Stimulated activated CD4-positive, alpha-beta T cell treated with anti-CD3 and anti-CD28 coated beads, Interleukin-1b, Interleukin-23, amount 100 ng/mL, for 4 hours (primary cell): ENCODE measurements at places on chromosomes 1 and 21.

DNA sequence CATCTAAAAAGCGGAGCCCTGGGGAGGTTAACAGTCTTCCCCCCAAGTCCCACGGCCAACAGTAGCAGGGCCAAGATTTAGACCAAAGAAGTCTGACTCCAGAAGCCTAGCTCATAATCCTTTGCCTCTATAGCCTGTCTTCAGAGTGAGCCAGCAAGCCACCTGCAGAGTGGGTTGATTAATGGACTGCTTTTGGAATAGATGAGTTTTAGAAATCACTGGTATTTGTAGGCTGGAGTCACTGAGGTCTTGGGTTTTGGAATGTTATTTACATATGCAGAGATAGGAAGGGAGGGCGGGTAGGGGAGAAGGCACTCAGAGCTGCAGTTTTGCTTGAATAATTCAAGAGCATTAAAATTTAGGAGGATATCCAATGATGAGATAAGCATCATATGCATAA lies 90.8 kb upstream of the L1TD1 start:
- DNase-seq = no peak

DNA sequence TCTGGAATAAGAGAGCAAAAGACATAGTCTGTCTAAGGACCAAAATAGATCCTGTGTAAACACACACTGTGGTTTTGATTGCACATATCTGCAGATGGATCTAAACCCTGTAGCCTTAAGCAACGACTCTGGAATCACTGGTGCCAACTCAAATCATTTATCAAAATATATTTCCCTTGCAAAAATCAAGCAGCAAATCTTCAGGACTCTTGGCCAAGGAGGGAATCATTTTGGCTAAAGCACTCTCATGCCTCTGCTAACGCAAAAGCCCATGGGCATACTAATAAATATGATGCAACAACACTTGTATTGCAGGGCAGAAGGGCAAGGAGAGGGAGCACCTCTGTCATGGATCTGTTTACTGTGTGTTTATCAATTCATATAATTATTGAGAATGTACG lies 155.4 kb upstream of the DUSP10 start:
- DNase-seq = no peak

GRCh38 chr1:92940541-92940940 lies 20.7 kb downstream of the DIPK1A start:
- DNase-seq = no peak

GRCh38 chr21:34998176-34998575 lies 50.9 kb downstream of the RUNX1 start:
- no peak for DNase-seq

GRCh38 chr1:207191776-207192175 lies 87.7 kb downstream of the C4BPA start:
- DNase-seq = no peak

DNA sequence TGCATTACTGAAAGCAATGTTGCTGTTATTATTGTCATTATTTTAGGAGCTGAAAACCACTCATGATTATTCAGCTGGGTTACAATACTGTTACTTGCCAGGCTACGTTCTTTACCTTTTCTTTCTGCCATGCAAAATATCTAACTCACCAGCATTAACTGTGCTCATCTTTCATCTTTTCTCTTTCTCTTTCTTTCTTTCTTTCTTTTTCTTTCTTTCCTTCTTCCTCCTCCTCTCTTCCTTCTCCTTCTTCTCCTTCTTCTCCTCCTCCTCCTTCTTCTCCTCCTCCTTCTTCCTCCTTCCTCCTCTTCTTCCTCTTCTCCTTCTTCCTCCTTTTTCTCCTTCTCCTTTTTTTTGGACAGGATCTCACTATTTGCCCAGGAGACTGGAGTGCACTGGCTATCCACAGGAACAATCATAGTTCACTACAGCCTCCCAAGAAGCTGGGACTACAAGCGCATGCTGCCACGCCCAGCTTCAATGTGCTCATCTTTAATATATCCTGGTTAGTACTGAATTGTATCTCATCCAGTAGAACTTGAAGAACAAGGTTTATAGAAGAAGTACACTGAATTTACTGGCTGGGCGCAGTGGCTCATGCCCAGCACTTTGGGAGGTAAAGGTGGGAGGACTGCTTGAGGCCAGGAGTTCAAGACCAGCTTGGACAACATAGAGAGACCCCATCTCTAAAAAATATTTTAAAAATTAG lies 6.9 kb upstream of the ZMYM4 start:
- no peak for DNase-seq

- DNase-seq = no peak
Measured at GRCh38 chr1:183946320-183946613, 91.3 kb downstream of the COLGALT2 start.

- DNase-seq = no peak
Measured at GRCh38 chr1:30242722-30243457, 480.5 kb downstream of the MATN1 start.

DNA sequence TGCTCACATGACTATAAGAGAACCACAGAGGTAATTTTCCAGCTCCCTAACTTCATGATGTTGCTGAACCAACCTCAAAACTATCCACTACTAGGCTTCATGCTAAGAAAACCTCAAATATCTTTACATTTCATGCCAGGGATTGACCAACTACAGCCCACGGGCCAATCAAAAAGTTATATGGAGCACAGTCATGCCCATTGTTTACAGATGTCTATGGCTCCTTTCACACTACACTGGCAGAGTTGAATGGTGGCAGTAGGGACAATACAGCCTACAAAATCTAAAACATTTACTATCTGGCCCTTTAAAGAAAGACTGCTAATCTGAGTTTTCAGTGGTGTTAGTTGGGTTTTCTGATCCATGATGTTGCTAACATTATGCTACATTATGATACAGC lies 154.8 kb downstream of the TM2D1 start:
- no peak for DNase-seq

DNA sequence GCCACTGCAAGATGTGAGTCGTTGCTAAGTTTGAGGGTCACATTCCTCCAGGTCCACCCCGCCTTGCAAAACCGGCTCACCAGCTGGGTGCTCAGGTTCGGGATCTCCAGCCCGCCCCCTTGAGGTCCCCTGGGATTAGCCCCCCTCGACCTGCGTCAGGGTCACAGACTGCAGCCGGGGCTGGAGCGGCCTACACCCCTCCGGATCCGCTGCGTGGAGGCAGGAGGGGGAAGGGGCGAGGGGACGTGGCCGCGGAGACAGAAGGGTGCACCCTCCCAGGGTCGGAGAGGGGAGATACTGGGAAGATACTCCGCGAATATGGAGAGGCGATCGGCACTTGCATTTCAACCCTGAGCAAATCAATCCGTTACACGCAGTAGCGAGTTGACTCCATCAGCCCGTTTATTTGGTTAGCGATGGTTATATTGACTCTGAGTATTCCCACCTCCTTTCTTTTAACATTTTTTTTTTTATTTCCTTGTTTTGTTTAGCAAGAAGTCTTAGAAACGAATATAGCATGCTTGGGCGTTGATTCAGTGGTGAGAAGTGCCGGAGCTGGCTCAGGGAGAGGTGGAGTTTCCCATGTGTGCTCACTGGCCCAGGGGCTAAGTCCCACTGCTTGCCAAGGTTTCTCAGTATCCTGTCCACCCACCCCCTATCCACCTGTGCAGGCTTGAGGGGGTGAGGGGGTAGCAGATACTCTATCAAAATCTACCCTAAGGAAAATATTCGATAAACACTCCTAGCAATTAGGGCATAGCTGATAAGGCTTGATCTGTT lies 997 bp downstream of the IFNAR2 start:
- no peak for DNase-seq

GRCh38 chr1:160904783-160905616 lies 20.0 kb upstream of the ITLN1 start:
- DNase-seq = no peak

DNA sequence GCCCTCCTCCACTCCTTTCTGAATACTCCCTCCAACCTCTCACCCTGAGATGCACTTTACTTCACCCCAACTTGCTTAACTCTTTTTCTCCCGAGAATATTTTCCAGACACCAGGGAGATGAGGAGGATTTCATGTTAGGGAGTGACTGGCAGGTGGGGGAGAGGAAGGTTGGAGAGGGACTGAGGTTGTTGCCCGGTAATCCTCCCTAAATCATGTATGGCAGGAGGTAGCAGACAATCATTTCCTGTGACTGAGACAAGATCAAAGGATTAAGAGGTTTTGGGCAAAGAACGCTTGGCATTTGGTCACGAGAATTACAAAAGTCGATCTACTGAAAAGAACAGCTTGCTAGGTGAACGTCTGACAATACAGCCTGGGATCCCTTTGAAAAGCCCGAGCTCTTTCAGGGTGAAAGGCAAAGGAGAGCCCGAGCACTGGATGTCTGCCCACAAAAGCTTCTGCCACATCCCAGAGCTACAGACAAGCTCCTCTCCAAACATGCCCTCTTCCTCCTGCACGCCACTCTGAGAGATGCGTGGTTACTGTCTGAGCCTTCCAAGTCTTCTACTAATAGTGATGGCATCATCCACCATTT lies 154.1 kb downstream of the DAB1 start:
- no peak for DNase-seq

GRCh38 chr1:42752284-42752683 lies 12.2 kb upstream of the CLDN19 start:
- DNase-seq = no peak

- no peak for DNase-seq
Measured at GRCh38 chr1:88321706-88322105, 362.4 kb upstream of the PKN2 start.

DNA sequence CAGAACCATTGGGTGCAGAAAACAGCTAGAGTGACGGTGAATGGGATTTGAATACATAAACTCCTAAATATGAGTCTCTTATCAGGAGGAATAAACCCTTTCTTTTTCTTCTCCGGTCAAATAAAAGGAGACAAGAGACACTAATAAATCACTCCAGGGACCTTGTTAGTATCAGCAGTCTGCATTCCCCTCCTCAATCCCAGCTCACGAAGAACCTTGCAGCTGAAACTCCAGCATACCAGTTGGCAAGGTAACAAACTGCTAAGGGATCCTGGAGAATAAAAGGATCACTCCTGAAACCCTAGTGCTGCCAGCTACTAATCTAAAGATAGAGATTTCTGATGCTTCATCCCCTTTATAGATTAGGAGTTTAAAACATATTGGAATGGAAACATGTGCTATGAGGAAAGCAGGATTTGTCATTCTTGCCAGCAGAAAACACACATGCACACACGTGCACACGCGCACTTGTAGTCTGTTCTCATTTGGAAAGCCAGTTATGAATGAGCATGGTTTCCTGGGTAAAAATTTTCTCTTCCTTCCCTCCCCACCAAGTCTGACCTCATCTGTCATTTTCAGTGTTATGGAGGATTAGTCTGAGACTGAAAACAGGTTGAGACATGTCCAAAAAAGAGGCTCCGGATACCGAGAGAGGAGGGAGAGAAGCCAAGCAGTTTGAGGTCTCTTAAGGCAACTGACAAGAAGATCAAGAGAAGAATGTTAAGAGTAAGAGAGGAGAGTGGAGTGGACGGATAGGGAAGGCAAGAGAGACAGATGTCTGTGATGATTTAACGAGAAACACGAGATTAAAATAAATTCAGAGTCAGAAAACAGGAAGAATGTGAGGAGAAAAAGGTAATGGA lies 10.9 kb downstream of the IER5 start:
- DNase-seq = no peak

- DNase-seq = no peak
Measured at GRCh38 chr1:21586222-21586621, 77.0 kb downstream of the ALPL start.

DNA sequence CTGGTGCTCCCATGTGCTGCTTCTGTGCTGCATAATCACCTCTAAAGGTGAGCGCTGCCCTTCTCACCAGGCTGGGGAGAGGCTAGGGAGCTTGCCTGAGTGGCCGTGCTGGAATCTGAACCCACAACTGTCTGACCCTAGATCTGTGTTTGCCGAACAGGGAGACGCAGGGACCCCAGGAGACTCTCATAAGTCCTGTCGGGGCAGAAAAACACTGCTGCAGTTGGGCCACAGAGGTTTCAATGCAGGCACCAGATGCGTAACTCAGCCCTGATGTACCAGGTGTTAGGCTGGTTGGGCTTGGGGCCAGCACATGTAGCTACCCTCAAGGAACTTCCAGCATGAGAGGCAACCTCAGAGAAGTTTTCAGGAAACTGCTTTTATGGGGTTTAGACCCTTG lies 49.5 kb upstream of the DMRTB1 start:
- no peak for DNase-seq

DNA sequence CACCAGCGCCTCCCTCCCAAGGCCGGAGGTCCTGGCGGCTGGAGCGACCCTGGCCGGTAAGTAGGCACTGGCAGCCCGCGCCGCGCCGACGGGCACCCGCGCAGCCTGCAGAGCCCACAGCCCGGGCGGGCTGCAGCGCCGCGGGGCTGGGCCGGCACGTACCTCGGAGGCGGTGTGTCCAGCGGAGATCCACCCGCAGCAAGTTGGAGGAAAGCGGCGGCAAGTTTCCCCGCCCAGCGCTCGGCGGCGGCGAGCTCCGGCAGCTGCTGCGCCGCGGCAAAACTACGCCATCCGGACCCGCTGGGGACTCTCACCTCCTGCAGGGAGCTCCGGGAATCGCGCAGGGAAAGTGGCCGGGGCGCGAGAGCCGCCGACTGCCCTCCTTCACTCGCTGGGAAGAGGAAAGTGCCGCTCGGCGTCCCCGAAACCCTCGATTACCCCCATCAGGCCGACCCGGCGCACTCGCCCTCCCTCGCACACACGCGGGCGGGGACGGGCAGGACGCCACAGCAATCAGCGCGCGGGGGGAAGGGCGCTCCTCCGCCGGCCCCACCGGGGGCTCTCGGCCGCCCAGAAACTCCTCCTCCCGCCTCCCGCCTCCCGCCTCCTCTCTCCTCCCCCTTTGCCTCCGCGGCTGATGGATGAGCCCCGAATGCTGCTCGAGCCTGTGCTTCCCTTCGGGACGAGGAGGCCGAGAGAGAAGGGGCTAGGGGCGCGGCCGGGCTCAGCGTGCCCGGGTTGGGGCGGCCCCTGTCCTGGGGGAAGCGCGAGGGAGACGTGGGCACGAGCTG lies at the start of gene TGFBR3:
TSS of gene TGFBR3 (minus strand) at position 436 of the 791 bp plus-strand sequence. CDS start 24,620 bp downstream, outside the sequence.
- peak; percentile 58 for DNase-seq

- DNase-seq = no peak
Measured at GRCh38 chr21:29430030-29430429, 131.3 kb downstream of the BACH1 start.

DNA sequence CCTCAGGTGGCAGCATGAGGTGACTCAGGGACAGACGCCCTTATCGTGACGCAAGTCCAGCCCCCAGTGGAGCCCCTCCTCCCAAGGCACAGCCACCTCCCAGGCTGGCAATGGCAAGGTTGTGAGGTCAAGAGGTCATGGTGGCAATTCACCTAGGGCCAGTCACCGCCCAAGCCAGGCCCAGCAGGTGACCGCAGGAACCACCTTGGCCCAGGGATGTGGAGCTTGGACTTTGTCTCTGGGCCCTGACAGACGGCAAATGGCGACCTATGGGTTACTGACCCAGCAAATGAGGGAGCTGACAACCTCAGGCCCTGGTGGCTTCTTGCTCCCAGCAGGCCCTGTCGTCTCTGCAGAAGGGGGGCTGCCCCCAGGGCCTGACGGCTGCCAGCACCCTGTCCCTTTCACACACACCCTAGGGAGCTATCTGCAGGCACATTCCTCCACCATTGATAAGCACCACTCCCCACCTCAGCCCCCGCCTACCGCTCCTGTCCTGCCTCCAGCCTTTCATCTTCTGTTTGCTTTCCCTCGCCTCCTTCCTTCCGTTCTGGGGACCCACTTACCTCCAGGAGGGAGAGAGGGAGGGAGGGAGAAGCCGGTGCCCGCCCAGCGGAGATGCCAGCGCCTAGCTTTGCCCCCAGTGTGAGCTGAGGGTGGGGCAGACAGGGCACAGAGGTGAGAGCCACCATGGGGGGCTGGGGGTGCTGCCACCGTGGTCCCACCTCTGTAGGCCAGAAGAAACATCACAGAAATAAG lies 12.1 kb downstream of the EPHA2 start:
- no peak for DNase-seq
